Stimulated activated CD4-positive, alpha-beta T cell treated with anti-CD3 and anti-CD28 coated beads, Interleukin-2, amount 100 ng/mL, for 48 hours (primary cell): ENCODE measurements at places on chromosomes 6 and 20.

- no peak for DNase-seq
Observed at GRCh38 chr20:53855733-53856132, 214.7 kb downstream of the BCAS1 start.

GRCh38 chr20:48763216-48763914, 64.4 kb downstream of the PREX1 start:
- DNase-seq: no peak

GRCh38 chr6:87799651-87800050, 97.6 kb upstream of the AKIRIN2 start:
- no peak for DNase-seq

- no peak for DNase-seq
Observed at GRCh38 chr6:42572523-42572922, 8.7 kb downstream of the UBR2 start.

DNA sequence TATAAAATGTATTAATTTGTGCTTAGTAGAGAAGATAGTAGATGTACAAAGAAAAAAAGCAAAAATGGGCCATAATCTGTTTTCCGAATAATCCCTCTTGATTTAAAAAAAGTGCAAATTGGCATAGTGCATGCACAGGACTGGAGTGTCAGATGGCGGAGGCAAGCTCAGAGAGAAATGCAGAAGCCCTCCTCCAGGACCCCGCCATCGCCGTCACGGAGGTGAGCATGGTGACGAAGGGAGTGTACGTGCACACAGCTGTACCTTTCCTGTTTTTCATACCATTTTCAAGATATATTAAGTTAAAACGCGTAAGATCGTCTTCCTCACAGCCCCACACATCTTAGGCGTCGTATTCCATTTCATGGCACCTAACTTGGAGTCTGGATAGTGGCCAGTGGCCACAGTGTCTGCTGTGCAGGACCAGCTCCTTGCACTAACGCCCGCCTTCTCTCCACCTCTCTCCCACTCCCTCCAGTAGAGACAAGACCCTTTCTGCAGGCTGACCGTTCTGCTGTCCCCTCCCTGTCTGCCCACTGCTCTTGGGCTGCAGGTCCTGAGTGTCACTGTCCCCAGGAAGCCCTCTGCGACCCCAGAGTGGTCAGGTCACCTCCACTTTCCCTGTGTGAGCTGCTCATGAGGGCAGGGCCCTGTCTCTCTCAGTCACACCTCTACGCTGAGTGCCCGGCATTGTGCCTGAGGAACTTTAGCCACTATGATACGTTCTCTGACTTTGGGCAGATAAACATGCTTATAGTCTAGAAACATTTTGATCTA, 9.8 kb downstream of the DUSP22 start:
- DNase-seq: no peak

GRCh38 chr20:29756664-29757063, 1500.8 kb upstream of the DEFB115 start:
- no peak for DNase-seq

GRCh38 chr20:49727478-49727877, 13.8 kb upstream of the B4GALT5 start:
- DNase-seq: no peak

- DNase-seq: no peak
Observed at GRCh38 chr20:3304456-3304855, 65.5 kb upstream of the SLC4A11 start.

GRCh38 chr6:124947971-124948451, 14.2 kb upstream of the RNF217 start:
- DNase-seq: no peak

- DNase-seq: no peak
Observed at GRCh38 chr6:90905351-90905750, 318.5 kb upstream of the MAP3K7 start.

DNA sequence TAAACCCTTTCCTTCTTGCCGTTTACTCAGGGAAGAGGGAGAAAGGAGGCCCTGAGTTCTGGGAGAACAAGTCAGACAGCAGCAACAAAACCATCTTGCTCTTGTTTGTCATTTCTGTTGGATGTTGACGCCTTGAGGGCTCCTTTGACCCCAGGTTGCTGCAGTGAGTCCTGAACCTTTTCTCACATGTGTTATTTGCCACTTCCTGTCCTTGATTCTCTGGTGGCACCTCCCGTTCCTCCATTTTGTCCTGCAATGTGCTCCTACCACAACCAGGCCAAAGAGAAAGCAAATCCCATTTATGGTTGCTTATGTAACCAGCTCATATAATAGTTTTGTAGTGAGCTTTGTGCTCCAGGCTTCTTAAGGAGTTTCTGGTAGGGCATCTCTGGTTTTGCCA, 66.6 kb upstream of the ADGRF4 start:
- no peak for DNase-seq

DNA sequence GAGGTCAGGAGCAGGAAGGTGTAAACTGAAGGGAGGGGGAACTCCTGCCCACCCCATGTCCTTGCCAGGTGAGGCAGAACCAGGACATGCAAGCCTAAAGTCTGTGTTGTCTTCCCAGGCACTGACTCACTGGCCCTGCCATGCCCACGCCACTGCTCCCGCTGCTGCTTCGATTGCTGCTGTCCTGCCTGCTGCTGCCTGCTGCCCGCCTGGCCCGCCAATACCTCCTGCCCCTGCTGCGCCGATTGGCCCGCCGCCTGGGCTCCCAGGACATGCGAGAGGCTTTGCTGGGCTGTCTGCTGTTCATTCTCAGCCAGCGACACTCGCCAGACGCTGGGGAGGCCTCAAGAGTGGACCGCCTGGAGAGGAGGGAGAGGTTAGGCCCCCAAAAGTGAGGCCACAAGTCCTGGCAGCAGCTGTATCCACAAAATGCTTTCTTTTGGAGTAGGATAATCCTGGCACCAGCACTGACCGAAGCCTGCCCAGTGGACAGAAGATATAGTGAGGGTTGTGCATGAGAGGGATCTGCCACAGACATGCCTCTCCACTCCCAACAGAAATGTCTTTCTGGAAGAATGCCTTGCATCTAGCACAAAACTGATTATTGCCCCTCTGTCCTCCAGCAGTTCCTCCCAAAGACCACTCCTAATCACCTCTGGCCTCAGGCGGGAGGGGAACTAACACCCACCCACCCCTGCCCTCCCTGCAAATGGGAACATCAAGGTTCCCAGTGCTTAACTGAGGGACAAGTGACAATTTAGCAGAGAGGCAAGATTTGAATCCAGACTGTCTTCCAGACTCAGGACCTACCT, 812 bp downstream of the MYMX start:
- DNase-seq: no peak

DNA sequence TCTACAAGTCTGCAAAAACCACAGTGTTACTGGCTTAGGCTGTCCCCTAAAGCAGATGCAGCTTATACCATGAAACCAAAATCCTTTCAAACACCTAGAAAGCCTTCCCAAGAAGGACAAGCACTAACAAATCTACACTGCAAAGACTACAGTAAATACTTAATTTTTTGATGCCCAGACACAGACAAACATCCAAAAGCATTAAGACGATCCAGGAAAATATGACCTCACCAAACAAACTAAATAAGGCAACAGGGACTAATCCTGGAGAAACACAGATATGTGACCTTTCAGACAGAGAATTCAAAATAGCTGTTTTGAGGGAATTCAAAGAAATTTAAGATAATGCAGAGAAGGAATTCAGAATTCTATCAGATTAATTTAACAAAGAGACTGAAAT, 423.5 kb downstream of the COL12A1 start:
- no peak for DNase-seq

- DNase-seq: no peak
Observed at GRCh38 chr6:40164345-40164755, 230.1 kb upstream of the MOCS1 start.

- DNase-seq: no peak
Observed at GRCh38 chr6:42150254-42150653, 7.8 kb upstream of the C6orf132 start.

- DNase-seq: no peak
Observed at GRCh38 chr20:51340451-51340840, 202.1 kb downstream of the NFATC2 start.

GRCh38 chr20:45408646-45409213, 641 bp downstream of the DBNDD2 start:
- no peak for DNase-seq

DNA sequence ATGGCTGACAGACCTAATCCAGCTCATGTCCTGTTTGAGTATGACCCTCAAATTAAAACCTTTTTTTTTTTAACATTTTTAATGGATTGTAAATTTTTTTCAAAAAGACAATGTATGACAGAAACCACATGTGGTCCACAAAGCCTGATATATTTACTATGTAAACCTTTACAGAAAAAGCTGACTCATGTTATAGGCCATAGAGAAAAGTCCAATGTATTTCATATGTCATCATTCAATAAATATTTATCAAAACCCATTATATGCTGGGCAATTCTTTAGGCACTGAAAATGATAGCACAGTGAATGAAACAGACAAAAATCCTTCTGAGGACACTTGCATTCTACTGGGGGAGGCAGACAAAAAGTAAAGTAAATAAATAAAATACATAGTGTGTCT, 826.2 kb upstream of the FLRT3 start:
- no peak for DNase-seq

DNA sequence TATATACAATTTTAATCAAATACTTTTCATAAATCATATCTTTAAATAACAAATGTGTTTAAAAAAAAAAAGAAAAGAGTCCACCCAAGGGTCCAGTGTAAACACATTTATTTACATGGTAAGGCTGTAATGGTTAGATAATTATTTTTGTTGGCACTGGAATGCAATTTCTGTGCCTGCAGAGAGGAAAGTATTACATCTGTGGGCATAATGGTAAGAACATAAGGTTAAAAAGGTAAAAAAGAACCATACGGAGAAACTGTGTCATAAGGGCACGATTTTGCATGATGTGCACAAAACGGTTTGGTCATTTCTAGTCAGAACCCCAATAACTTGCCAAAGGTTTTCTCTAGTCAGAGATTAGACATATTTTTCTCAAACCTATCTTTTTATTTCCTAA, 54.3 kb downstream of the RWDD2A start:
- DNase-seq: no peak

DNA sequence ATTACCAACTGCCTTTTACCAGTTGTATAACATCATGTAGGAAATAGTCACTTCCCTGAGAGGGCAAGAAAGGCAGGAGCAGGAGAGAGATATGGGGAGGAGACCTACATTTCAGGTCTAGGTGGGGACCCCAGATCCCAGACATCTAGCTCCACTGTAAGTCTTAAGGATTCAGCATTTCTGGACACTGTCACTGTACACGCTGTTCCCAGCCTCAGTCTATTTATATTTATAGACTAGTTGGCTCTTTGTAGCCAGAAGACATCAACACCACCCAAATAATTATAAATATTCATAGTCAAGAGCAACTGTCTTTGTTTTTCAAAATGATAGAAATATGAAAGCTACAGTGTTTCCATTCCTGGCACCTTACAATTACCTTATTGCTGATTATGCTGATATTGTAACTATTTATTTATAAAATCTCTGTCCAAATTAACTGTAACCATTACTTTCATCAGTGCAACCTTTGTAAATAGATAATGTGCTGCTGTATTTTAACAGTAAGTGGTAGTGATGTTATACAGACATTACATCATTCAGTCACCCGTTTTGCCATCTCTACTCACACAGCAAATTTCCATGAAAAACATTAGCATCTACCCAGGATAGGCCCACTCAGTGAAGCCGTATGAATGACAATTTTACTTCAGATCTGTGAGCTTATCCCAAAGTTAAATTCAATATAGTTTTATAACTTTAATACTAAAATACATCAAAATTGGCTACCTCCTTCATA, 162.8 kb downstream of the PTPRK start:
- no peak for DNase-seq

- DNase-seq: no peak
Observed at GRCh38 chr20:23122796-23123655, 36.9 kb upstream of the CD93 start.

DNA sequence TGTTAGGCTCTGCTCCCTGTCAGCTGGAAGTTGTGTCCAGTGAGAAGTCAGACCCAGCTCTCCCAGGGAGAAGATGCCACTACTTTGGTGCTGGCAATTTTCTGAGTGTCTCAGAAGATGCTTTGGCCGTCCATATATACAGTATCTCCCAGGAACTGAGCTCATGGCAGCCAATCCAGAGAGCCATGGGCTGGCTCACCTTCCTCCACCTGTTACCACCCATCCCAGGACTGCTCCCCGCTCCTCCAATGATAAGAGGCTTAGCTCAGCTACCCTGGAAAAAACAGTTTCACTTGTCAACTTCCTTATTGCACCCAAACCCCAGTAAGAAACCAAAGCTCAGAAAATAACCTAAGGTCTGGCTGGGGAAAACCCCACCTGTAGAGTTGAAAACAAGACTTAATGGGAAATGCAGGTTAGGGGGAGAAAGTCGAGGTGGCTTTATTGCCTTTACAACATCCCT, at the start of gene BNIP5:
BNIP5 (minus strand) TSS at position 110 of the 463 bp plus-strand sequence. CDS start 6,198 bp downstream, outside the sequence.
- DNase-seq: no peak

DNA sequence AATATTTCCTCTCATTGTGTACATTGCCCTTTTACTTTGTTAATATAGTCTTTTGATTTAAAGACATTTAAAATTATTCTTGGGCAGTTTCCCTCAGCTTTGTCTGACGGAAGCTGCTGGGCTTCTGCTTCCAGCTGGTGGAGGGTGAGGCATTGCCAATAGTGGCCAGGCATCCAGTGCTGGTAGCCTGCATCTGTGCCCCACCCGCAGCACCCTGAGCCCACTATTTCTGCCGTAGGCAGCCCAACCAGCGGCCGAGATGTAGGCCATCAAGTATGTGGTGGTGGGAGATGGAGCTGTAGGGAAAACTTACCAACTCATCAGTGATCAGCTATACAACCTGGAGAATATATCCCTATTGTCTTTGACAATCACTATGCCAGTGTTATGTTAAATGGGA, 226.0 kb upstream of the SYNCRIP start:
- DNase-seq: no peak

DNA sequence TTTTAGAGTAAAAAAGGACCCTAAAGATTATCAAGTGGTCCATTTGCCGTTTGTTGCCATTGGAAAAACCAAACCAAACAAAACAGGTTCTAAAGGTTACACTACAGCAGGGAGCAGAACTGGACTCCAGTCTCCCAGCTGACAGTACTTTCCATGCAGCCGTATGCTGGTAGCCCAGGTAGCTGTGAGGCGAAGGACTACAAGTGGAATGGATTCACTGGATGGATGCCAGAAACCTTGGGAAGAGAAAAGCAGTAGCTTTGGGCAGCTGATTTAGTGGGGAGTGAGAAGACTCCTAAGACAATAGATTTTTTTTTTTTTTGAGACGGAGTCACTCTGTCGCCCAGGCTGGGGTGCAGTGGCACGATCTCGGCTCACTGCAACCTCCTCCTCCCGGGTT, 88.3 kb downstream of the SASH1 start:
- DNase-seq: no peak

- no peak for DNase-seq
Observed at GRCh38 chr6:75488033-75488432, 5.6 kb downstream of the FILIP1 start.

DNA sequence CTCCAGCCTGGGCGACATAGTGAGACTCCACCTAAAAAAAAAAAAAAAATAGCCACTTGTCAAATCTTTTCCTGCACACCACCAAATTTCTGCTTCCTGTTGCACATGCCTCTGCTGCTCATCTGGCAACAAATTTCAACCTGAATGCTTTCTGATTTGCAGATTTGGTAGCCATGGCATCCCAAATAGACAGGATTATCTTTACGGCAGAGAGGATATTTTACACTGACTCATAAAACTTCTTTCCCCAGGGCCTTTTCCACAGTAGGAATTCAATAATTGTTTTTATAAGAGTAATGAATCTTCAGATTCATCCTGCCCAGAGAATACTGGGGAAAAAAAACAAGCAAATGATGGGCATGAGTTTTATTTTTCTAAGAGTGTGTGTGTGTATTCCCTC, 264.6 kb downstream of the FRK start:
- no peak for DNase-seq
